ENCODE measurements at places on chromosomes 5 and 9.

DNA sequence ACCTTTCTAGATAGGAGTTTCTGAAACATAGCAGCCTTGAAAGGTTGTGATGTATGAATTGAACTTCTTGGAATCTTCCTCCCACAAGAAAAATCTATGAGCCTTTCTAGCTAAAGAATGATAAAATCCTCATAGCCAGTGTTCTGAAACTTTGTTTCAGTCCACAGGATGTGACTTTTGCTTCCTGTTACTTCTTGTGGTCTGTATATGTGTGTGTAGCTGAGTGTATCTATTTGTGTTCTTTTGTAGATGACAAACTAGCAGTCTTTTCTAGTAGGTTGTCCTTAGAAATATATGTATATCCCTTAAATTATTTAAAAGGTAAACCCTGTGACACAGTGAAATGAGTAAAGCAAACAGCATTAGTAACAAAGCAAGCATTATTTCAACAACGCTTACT is 188.8 kb downstream of the MRPS30 start:
- DNase-seq: no peak

- no peak for DNase-seq
These were observed 254.4 kb downstream of the FAM114A2 start for GRCh38 chr5:153784277-153784676.

- DNase-seq: peak; percentile 12
These were observed 612 bp upstream of the ATG10 start for GRCh38 chr5:81971111-81971711.

DNA sequence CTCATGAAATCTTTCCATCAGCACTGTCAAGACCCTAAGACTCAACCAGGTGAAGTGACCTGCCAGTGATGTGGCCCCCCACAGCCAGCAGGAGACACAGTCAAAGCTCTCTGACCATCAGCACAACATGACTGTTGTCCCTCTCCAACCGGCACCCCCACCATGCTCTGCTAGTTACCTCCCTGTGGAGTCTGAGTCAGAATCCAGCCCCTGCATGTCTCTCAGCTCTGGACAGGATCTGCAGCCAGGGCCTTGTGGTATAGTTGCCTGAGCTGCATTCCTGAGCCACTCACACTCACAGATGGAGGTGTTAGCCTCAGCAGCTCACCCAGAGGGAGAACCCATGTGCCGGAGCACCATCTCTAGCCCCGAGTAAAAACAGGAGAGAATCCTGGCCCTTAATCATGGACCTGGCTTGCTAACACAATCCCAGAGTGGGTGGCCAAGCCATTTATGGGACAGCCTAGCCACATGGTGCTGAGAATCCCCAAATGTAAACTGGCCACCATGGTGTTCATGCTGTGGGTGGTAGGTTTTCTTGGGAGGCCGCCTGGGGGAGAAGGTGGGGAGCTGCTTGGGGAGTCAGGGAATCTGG is 237.8 kb downstream of the PAPPA start:
- DNase-seq: no peak

DNA sequence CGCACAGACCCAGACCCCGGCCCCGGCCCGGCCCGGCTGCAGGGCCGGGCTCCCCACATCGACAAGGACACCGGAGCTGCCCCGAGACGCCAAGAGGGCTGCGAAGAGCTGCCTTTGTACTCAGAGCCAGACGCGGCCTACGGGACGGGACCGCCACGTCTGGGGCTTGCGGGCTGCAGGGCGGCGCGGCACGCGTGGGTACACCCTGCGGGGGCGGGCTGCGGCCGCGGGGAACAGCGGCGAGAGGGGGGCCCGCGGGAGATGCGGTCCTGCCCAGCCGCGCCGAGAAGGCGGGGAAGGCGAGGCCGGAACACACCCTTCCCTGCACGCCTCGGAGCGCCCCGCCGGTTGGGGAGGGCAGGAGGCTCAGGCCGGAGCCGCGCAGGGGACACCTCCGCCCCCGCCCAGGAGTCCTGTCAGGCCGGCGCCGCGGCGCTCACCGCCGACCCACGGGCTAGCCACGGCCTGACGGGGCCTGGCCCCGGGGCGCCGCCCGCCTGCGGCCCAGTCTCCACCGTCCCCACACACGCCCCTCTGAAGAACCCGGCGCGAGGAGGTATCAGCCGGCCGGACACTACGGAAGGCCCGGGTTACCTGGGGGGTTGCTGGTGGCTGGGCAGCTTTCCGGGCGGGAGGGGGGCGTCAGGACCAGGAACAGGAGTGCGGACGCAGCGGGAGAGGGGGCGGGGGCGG is 478 bp downstream of the RAB14 start:
- DNase-seq: no peak

DNA sequence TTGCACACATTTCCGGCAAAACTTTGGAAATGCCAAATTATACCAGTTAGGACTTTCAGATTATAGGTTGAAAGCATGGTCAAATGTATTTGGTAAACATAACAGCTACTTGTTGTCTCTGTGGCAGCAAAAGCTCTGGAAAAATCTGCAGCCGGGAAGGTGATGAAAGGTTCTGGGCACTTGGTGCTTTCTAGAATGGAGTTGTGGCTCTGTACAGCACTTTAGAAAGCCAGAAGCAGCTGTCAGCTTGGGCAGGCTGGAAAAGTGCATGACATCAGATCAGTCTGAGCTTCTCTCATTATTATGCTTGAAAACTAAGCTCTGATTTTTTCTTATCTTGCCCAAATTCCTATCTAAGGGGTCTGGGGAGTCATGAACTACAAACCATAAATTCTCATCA is 118.6 kb upstream of the MAST4 start:
- DNase-seq: no peak

DNA sequence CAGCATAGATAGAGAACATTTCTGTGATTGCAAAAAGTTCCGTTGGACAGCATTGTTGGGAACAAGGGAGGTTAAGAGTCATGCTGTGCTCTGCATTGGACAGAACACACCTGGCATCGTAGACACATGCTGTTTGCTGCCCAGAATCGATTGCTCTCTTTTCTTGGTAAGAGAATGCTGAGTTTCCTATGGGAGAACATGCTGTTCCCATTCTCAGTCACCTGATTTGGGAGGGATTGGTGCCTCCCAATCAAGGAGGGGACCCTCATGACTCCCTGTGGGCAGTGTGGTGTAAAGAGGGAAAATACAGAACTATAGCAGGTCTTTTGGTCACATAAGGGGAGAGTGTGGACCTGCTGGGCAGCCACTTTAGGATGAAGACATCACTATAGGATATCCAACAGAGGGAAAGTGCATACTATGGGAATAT is 555.4 kb upstream of the CLINT1 start:
- peak; percentile 62 for DNase-seq

GRCh38 chr5:117691081-117691870 is 1116.7 kb upstream of the SEMA6A start:
- no peak for DNase-seq

GRCh38 chr9:77872177-77872576 is 159.4 kb downstream of the GNAQ start:
- DNase-seq: no peak

DNA sequence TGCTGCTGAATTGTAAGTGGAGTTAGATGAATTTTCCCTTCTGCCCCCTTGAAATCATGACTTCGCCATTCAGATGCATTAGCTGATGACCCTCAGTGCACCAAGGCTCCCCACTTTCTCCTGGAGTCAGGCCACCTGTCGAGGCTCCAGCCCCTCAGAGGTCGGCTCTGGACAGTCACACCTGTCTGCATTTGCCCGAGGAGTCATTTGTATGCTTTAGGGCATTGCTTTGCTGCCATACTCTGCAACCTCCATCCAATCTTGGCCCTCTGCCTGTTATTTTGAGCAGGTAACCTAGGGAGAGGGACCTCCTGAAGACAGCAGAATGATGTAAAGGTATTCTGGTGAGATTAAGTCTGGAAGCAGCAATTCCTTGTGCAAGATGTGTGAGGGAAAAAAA is 144.8 kb downstream of the MACROH2A1 start:
- DNase-seq: no peak

- DNase-seq: no peak
These were observed 180.6 kb downstream of the MACROH2A1 start for GRCh38 chr5:135218486-135218755.

Data from tibial nerve (tissue), 4 donors.